Keratinocyte (primary cell): ENCODE measurements at places on chromosomes 7 and 10. TPM values are rescaled to one million over a fixed set of nuclear protein-coding genes. Genes with fewer than 3 reads are reported as not detected.

The GRID2IP gene
- polyA plus RNA-seq, result 0.01 to 0.04 TPM (median 0.03 TPM) in 3 replicates

The FKBP6 gene
- polyA plus RNA-seq, result not detected in 3 replicates

The DLX5 gene
- polyA plus RNA-seq, result 0.67 to 2.3 TPM (median 0.83 TPM) in 3 replicates

The WEE2 gene
- not detected in 3 replicates for polyA plus RNA-seq

- peaks cover 7% of the 10 kb centered on the region for H3K36me3 ChIP-seq
- H3K4me1 ChIP-seq, result peaks cover 22% of the 10 kb centered on the region
- no peaks in the 10 kb centered on the region for H3K27me3 ChIP-seq
- no peak overlapping the region for H3K27ac ChIP-seq
These were observed 22.9 kb downstream of the PARP12 start for GRCh38 chr7:140039896-140040295.

- peak overlapping the region; percentile 1 for H3K4me3 ChIP-seq
- H3K4me1 ChIP-seq, result peaks cover 28% of the 10 kb centered on the region
- H3K27me3 ChIP-seq, result no peaks in the 10 kb centered on the region
- peak overlapping the region; percentile 78 for H3K27ac ChIP-seq
- H3K36me3 ChIP-seq, result peaks cover 19% of the 10 kb centered on the region
These were observed 196.1 kb upstream of the KLF14 start for GRCh38 chr7:130929896-130930659.

The FMC1 gene
- 7.1 to 7.8 TPM (median 7.4 TPM) in 3 replicates for polyA plus RNA-seq

DNA sequence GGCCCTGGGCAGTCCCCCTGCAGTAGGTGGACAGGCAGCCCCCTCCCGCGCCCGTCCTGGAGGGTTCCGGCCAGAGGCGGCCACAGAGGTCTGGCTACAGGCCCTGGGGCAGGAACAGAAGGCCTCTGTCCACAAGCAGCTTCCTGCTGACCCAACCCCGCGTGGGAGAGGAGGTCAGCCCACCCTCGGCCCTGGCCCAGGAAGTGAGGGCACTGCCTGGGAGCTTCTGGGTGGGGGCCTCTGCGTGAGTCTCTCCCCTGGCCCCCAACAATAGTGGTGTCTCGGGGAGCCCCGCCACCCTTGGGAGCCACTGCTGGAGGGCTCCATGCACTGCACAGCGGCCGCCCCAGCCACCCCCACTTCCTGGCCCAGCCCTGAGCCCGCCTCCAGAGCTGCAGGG lies 4.7 kb downstream of the MICALL2 start:
- no peak for DNase-seq
- no peak overlapping the region for H3K27ac ChIP-seq
- no peaks in the 10 kb centered on the region for H3K36me3 ChIP-seq

DNA sequence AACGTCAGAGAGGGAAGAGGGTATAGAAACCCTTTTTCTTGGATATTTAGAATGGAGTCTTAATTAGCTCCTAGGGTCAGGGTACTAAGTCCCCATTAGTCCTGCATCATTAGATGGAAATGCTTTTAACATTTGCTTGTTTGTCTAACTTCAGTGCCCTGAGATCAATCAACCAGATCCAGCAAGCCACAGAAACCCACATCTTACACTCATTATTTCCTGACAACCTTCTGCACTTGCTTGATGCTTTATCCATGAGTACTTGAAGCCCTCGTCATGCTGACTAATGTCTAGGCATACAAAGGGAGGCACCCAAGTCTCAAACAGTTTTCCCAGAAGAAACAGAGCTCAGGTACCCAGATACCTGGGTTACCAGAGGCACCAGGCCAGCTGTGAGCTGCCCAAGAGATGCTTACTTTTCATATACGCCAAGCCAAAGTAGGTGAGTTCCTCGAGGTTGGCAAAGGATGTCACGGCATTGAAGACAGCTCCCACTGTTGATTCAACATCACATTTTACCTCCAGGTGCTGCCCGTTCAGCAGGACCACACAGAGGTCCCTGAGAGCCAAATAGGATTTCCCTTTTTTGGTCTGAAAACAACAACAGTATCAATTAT lies 42.7 kb downstream of the FRMPD2 start:
- no peak overlapping the region for H3K4me3 ChIP-seq
- H3K27me3 ChIP-seq, result no peaks in the 10 kb centered on the region
- no peaks in the 10 kb centered on the region for H3K36me3 ChIP-seq
- H3K4me1 ChIP-seq, result no peaks in the 10 kb centered on the region
- no peak overlapping the region for H3K27ac ChIP-seq
- DNase-seq, result no peak

DNA sequence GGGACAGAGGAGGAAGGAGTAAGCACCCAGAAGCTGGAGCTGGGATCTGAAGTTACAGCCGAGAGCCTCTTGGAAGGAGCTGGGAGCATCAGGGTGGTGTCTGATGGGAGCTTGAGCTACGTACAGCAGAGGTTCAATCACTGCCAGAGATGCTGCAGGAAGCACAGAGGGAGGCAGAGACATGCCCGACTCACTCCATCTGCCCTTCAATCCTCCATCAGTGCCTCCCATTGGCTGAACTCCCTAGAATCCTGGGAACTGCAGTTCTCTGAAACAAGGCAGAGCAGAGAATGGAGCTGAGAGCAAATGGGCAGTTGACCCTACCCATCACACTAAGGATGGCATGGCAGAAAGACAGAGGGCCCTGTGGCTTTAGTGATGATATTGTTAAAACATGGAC lies 40.0 kb upstream of the CTBP2 start:
- H3K4me1 ChIP-seq, result peaks cover 14% of the 10 kb centered on the region
- H3K36me3 ChIP-seq, result no peaks in the 10 kb centered on the region
- no peak overlapping the region for H3K27ac ChIP-seq
- no peaks in the 10 kb centered on the region for H3K27me3 ChIP-seq

GRCh38 chr7:70092314-70093204 lies 494.3 kb downstream of the AUTS2 start:
- no peaks in the 10 kb centered on the region for H3K27me3 ChIP-seq
- no peak overlapping the region for H3K4me3 ChIP-seq
- H3K4me1 ChIP-seq, result peaks cover 4% of the 10 kb centered on the region
- H3K27ac ChIP-seq, result no peak overlapping the region
- no peak for DNase-seq

GRCh38 chr10:131697476-131698128 lies 203.2 kb upstream of the PPP2R2D start:
- no peaks in the 10 kb centered on the region for H3K36me3 ChIP-seq
- no peak for DNase-seq
- H3K4me1 ChIP-seq, result no peaks in the 10 kb centered on the region
- no peak overlapping the region for H3K4me3 ChIP-seq
- no peaks in the 10 kb centered on the region for H3K27me3 ChIP-seq
- no peak overlapping the region for H3K27ac ChIP-seq

The THNSL1 gene
- polyA plus RNA-seq, result 1.8 to 4.1 TPM (median 2.2 TPM) in 3 replicates

DNA sequence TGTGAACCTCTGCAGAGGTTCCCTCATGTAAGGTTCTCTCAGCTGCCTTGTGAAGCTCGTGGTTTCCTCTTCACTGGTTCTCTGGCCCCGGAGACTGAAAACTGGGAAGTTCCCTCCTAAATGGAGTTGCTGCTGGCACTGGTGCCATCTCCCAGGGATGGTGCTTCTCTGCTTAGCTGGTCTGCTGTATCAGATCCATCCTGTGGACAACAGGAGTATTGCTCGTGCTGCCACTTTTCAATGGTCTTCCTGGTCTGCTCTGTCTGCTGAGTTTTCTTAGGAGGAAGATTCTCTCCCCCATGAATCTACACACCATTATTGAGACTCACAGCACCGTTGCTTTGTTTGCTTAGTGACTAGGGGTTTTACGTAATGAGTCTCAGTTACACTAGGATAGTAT lies 247.8 kb downstream of the OTUD1 start:
- no peaks in the 10 kb centered on the region for H3K36me3 ChIP-seq
- H3K27me3 ChIP-seq, result no peaks in the 10 kb centered on the region
- H3K27ac ChIP-seq, result no peak overlapping the region
- no peaks in the 10 kb centered on the region for H3K4me1 ChIP-seq
- no peak overlapping the region for H3K4me3 ChIP-seq

GRCh38 chr10:124315591-124316270 lies 103.0 kb downstream of the OAT start:
- no peaks in the 10 kb centered on the region for H3K4me1 ChIP-seq
- no peaks in the 10 kb centered on the region for H3K36me3 ChIP-seq
- H3K27ac ChIP-seq, result no peak overlapping the region
- H3K27me3 ChIP-seq, result no peaks in the 10 kb centered on the region
- no peak for DNase-seq

The TMEM270 gene
- not detected in 3 replicates for polyA plus RNA-seq

GRCh38 chr10:129545261-129545660 lies 78.2 kb downstream of the MGMT start:
- H3K36me3 ChIP-seq, result no peaks in the 10 kb centered on the region
- H3K4me1 ChIP-seq, result no peaks in the 10 kb centered on the region
- H3K4me3 ChIP-seq, result no peak overlapping the region
- H3K27me3 ChIP-seq, result no peaks in the 10 kb centered on the region

The SLC29A3 gene
- polyA plus RNA-seq, result 0.29 to 0.76 TPM (median 0.52 TPM) in 3 replicates

- no peak overlapping the region for H3K4me3 ChIP-seq
- no peak for DNase-seq
- H3K27me3 ChIP-seq, result no peaks in the 10 kb centered on the region
- H3K27ac ChIP-seq, result no peak overlapping the region
These were observed 235.3 kb upstream of the MKI67 start for GRCh38 chr10:128361487-128361886.

The HECW1 gene
- 0.01 to 0.04 TPM in 2 of 3 replicates, not detected in the other for polyA plus RNA-seq

DNA sequence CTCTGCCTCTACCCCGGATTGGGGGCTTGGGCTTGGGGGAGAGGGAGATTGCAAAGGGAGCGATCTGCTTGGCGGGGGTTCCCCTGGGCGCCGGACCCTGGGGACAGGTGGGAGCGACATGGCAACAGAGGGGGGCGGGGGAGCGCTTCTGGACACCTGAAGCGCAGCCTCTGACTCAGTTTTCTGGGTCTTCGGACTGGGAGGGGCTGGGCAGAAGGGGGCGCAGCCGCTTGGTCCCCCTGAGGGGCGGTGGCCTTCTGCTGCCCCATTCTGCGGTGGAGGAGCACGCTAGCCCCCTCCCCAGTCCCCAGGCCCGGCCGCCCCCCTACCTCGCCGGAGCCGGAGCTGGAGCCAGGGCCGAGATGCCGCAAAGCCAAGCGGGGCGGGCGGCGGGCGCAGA lies 380 bp downstream of the NAT16 start:
- no peak overlapping the region for H3K27ac ChIP-seq
- DNase-seq, result no peak
- no peaks in the 10 kb centered on the region for H3K4me1 ChIP-seq

DNA sequence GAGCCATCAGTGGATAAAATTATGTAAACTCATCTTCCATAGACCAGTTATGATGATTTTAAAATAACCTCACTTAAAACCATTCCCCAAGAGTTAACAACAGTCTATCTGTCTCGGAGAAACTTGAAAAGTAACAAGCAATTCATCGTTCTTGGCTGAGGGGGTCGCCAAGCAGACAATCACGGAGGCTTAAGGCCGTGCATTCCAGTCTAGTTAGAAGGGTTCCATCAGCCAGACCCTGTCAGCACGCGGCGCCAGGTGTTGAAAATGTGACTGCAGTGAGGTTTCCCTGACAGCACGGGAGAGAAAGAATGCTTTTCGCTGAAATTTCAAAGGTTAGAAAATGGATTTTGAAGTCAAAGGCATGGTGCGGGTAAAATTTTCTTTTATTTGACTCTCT lies 1025.0 kb upstream of the CELF2 start:
- no peak for DNase-seq
- H3K4me1 ChIP-seq, result no peaks in the 10 kb centered on the region
- no peaks in the 10 kb centered on the region for H3K27me3 ChIP-seq
- H3K36me3 ChIP-seq, result no peaks in the 10 kb centered on the region
- H3K4me3 ChIP-seq, result no peak overlapping the region
- H3K27ac ChIP-seq, result no peak overlapping the region

GRCh38 chr10:27197980-27198620 lies 42.5 kb downstream of the ACBD5 start:
- no peak for DNase-seq
- H3K27ac ChIP-seq, result no peak overlapping the region
- H3K4me1 ChIP-seq, result no peaks in the 10 kb centered on the region
- H3K4me3 ChIP-seq, result no peak overlapping the region
- H3K27me3 ChIP-seq, result no peaks in the 10 kb centered on the region

DNA sequence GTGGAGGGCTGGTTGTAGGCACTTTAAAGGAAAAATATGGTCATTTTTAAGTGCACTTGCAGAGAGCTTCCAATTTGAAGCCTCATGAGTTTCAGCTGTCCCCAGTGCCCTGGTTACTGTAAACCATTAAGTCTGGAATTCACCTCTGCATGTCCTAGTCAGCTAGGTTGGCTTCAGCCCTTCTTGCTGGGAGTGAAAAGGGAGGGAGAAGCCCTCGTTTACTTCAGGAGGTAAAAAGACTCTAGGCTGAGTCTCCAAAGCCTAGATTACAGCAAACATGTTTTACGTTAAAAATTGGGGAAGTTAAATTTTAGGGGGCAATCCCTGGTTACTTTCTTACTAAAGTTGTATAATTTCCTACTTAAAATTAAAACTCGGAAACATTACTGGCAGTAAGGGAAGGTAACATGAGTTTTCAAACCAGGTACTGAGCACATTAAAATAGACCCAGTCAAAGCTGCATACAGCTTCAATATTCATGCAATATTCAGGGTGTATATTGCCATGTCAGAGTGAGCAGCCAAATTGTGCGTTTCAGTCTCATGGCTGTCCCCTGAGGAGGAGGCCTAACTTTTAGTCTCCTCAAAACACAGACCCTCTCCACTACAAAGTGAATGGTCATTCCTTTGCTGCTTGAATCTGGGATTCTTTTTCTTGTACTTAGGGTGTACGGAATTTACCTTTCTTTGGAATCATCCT lies 156.7 kb downstream of the PRKG1 start:
- no peak for DNase-seq
- H3K4me3 ChIP-seq, result no peak overlapping the region
- H3K36me3 ChIP-seq, result no peaks in the 10 kb centered on the region
- H3K27me3 ChIP-seq, result peaks cover 3% of the 10 kb centered on the region
- H3K4me1 ChIP-seq, result no peaks in the 10 kb centered on the region

DNA sequence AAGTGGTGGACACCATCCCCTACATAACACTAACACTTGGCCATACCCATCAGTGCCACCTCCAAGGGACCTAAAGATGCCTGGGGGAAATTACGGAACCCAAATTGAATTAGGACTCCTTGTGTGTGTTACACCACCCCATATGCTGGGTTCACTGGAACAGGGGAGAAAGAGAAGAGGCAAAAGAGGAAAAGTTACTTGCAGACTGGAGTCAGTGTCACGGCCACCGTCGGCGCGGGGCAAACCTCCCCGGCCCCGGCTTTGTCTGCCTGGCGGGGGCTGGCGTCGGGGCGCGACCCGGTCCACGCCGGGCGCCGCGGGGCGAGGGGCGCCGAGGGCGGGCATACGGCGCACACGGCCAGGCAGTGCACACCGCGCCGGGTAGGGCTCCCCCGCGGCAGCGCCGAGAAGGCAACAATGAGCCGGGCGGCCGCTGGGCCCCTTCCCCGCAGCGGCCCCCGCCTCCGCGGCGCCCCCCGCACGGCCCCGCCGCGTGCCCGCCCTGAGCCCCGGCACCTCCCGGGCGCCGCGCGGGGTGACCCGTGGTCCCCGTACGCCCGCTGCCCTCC lies 171.1 kb downstream of the FAM107B start:
- no peaks in the 10 kb centered on the region for H3K27me3 ChIP-seq
- H3K4me1 ChIP-seq, result peaks cover 24% of the 10 kb centered on the region
- H3K36me3 ChIP-seq, result no peaks in the 10 kb centered on the region
- H3K4me3 ChIP-seq, result peak overlapping the region; percentile 34
- peak overlapping the region; percentile 56 for H3K27ac ChIP-seq

The INHBA gene
- polyA plus RNA-seq, result 51.4 to 63.2 TPM (median 59.2 TPM) in 3 replicates

The NUTM2B gene
- 0.18 to 0.27 TPM (median 0.25 TPM) in 3 replicates for polyA plus RNA-seq
